ENCODE measurements at places on chromosomes 13 and 19.

- no peak for DNase-seq
Observed at GRCh38 chr19:8208119-8208921, 850 bp upstream of the CERS4 start.

GRCh38 chr13:59471106-59471505, 692.6 kb downstream of the DIAPH3 start:
- no peak for DNase-seq

GRCh38 chr13:33927315-33927714, 109.4 kb downstream of the RFC3 start:
- no peak for DNase-seq

DNA sequence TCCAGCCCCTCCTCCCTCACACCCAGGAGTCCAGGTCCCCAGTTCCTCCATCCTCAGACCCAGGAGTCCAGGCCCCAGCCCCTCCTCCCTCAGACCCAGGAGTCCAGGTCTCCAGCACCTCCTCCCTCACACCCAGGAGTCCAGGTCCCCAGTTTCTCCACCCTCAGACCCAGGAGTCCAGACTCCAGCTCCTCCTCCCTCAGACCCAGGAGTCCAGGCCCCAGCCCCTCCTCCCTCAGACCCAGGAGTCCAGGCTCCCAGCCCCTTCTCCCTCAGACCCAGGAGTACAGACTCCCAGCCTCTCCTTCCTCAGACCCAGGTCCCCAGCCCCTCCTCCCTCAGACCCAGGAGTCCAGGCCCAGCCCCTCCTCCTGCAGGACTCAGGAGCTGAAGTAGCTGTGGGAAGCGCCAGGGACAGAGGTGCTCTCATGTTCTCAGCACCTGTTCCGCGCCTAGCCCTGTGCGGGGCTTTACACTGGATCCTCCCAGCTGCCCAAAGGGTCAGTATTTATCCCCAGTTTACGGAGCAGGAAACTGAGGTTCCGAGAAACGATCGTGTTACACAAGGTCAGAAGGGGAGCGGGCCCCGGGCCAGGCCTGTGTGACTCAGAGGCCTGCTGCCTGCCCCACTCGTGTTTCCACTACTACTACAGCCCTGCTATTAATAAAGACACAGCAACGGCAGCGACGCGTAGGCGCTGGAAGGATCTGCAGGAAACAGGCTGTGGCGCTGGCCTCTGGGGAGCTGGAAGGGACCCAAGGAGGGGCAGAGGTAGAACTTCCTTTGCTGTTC, 1.7 kb upstream of the SBK3 start:
- DNase-seq, result peak; percentile 95

- DNase-seq, result no peak
Observed at GRCh38 chr19:32555786-32556185, 25.2 kb upstream of the PDCD5 start.
